ENCODE measurements at places on chromosomes 3 and 15. TPM values are rescaled to one million over a fixed set of nuclear protein-coding genes. Genes with fewer than 3 reads are reported as not detected.
A peak's percentile ranks its signal among the peaks of the same experiment; 100 is the strongest.

DNA sequence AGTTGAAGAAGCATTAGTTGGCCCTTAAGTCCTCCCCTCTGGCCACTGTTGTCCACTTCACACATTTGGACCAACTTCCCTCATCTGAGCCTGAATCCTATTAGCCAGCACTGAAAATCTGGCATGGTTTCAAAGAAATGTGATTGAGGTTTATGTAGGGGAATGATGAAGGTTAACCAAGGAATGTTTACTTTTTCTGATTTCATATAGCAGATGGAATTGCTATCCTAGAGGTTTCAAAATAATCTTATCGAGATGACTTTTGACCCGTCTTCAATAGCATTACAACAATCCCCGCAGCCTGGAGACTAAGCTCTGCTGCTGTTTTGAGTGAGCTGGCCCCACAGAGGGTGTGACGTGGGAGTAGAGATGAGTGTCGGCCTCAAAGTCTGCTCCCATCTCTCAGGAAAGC lies 200.8 kb upstream of the IL12A start:
- DNase-seq = no peak

GRCh38 chr3:60188803-60189202 lies 1062.4 kb downstream of the FHIT start:
- no peak for DNase-seq

GRCh38 chr15:39454189-39454986 lies 126.5 kb upstream of the THBS1 start:
- DNase-seq = no peak

DNA sequence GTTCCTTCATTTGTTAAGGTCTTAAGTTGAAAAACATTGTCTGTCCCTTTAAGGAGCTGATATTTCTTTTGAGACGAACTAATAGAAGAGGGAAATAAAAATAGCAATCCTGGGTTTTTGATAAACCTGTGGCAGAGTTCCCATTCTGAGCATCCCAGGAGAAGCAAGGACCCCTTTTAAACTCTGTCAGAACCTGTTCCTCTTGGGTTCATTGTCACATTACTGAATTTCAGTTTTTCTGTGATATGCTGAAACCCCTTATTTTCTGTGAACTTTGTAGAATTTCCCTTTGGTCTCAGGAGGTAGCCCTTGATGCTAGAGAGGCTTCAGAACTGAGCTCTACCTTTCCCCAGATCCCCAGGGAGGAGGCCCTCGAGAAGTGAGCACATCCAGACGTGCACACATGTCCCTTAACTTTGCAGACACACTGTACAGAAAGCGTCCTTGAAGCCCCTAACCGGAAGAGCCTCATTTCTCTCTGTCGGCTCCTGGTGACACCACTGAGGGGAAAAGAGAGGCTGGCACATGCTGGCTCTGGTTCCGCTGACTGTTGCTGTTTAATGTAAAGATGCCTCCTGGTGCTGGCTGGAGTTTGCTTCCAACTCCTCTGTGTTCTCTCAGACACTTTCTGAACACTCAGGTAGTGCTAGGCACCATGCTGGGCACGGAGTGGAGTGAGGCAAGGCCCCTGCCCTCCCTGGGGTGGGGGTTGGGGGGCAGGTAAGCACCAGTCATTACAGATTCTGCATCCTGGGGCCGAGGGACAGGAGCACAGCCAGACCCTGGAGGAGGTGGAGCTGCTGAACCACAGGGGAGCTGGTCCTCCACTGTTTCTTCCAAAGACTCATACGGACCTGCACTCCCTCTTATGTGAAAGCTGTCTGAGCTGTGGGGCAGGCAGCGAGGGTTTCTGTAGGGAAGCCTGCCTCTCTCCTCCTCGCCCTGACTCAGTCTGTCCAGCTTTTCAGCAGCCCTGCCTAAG lies 77.5 kb downstream of the CHDH start:
- DNase-seq = no peak

GRCh38 chr3:65875393-65876027 lies 163.2 kb downstream of the MAGI1 start:
- DNase-seq = no peak

GRCh38 chr3:121488628-121489027 lies 57.2 kb downstream of the POLQ start:
- no peak for DNase-seq

- no peak for DNase-seq
These were observed 115.9 kb upstream of the CCNL1 start for GRCh38 chr3:157275832-157276231.

DNA sequence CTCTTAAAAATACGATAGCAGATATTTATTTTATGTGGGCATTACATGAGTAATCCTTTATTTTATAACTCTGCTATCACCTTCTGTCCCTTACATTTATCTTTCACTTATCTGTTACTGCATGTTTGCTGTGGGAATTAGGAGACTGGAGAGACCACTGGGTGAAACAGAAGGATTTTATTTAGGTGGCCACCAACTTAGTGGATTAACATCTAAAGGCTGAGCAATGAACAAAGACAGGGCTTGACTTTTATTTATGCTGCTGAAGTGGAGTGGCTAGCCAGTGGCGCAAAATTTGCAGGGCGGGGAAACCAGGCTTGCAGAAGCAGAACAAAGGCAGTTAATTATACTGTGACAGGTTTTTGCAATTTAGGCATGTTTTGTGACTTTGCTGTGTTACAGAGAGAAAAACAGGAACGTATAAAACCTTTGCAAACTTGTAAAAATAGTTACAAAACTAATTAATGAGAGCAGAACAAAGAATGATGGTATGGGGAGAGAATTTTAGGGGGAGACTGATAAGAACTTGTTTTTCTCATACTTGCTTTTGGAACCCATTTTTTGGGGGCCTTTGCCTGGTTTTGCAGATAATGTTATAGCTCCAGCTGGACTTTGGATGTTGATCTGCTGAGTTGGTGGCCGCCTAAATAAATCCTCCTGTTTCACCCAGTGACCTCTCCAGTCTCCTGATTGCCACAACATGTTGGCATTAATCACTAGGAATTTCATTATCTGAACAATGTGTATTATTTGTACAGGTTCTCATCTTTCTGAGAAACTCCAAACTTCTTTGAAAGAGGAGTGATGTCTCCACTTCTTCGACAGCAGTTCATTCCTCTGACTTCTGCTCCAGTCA lies 18.0 kb downstream of the KLHL24 start:
- DNase-seq = no peak

DNA sequence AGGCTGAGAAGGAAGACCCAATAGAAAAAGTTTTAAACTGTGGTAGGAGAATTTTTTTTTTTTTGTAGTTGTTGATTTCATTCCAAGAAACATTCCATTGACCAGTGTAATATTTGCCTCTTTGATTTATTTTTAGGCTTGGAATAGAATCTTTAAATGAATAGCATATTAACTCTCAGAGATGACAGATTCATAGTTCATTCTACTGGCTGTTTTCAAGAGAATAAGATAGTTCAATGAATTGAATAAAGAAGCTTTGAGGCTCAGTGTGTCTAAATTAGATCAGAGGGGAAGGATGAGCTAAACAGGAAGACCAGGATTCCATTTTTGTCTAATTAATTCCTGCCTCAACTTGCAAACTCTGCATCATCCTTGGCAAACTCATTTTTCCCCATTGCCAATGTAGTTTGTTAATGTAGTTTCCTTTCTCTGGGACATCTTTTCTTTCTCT lies 98.4 kb downstream of the NAALADL2 start:
- DNase-seq = no peak

- DNase-seq = no peak
These were observed 40.4 kb upstream of the VEPH1 start for GRCh38 chr3:157543501-157544035.

DNA sequence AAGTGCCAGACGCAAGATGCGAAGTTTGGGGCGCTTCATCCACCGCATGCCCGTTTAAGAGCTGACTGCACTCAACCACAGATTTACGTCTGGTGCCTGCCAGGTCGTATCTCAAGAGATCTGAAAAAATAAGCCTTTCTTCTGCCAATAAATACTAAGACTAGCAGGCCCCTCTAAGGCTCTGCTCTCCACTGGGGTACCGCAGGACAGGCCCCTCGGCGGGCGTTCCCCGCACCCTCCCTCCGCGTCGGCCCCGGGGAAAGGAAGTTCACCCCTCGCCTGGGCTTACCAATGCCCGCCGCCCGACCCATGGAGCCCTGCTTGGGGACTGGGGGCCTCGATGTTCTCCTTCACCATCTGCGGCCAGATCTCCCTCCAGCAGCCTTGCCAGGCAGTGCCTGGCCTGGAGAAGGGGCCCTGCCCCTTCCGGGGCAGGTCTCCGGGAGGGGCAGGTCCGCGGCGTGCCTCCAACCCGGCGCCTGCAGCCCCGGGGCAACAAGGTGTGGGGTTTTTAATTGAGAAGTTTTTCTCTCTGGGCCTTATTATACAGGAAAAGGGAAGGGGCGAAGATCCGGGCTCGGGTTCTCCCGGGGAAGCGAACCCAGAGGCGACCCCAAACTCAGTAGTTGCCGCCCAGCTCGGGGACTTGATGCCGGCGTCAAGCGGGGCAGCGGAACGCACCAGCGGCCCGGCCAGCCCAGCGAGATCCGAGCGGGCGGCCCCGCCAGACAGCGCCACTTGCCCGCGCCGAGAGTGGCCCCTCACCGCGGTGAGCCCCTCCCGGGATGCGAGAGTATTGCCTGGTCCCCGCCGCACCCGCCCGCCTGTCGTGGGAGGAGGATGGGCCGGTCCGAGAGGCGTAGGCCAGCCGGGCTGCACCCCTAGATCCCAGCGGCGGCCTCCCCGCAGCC lies 735 bp downstream of the GOLGA8B start:
- DNase-seq = peak; percentile 26

The ANKUB1 gene
- not detected for total RNA-seq

The BCHE gene
- total RNA-seq = 1.1 TPM

The ITPKA gene
- total RNA-seq = 0.89 TPM

The SYNPR gene
- total RNA-seq = 13.3 TPM

The SI gene
- total RNA-seq = 2.0 TPM

The EIF2B5 gene
- total RNA-seq = 45.7 TPM
